WTC11 (cell line): ENCODE measurements at places on chromosomes 5 and 9. TPM values are rescaled to one million over a fixed set of nuclear protein-coding genes. Genes with fewer than 3 reads are reported as not detected.

DNA sequence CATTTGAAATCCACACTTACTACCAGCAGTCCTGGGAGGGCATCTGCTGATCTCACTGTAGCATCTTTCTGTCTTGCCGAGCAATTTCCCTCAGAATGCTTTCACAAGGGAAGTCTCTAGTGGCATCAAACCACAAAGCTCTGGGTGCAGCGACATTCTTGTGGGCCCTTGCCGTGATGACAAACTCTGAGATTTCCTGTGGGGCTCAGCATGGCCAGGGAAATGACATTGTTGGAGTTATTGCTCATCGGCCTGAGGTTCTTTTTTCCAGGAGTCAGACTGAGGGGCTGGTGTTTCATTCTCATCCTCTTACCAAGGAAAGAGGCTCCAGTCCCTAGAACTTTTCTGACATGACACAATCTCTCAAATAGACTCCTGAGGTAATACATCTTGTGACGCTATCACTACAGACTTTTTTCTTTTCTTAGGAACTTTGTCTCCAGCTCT, 51.4 kb downstream of the PFDN1 start:
- DNase-seq, result no peak

The TCERG1 gene
- total RNA-seq, result 98.2 to 117 TPM (median 107 TPM) in 3 replicates

- no peak for DNase-seq
These were observed 4.2 kb upstream of the ZNF366 start for GRCh38 chr5:72511366-72511765.

GRCh38 chr5:164332349-164333196, 827.2 kb downstream of the MAT2B start:
- DNase-seq, result no peak

The ZNF367 gene
- 6.3 to 7.5 TPM (median 7.4 TPM) in 3 replicates for total RNA-seq

- no peak for DNase-seq
These were observed 239.4 kb downstream of the LURAP1L start for GRCh38 chr9:13013991-13014883.

The RGS7BP gene
- 1.7 to 5.1 TPM (median 3.4 TPM) in 3 replicates for total RNA-seq

The ST8SIA4 gene
- total RNA-seq, result 0.76 to 1.3 TPM (median 0.96 TPM) in 3 replicates

The ZDHHC11 gene
- total RNA-seq, result 21.4 to 37.5 TPM (median 37.3 TPM) in 3 replicates

- DNase-seq, result no peak
These were observed 627.1 kb upstream of the WWC1 start for GRCh38 chr5:167664222-167664804.

- no peak for DNase-seq
These were observed 254.0 kb upstream of the GAS1 start for GRCh38 chr9:87201351-87201751.

DNA sequence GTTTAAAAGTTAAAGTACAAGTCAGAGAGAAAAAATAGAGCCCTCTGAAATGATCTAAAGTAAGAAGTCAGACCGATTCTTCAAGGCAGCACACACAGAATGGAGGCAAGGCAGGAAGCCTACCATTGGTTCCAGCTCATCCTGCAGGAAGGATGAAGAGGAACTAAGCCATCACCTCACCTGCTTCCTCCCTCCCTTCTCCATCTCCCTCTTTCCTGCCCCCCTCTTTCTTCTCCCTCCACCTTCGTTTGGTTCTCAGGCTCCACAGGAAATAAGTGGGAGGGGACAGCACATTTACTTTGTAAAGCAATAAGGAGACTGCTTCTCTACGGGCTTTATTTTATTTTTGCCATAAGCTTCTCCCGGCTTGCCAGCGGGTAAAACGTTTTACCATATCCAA, 213.4 kb downstream of the TRIM32 start:
- no peak for DNase-seq

- DNase-seq, result no peak
These were observed 100.4 kb downstream of the KLHL3 start for GRCh38 chr5:137635521-137635921.

DNA sequence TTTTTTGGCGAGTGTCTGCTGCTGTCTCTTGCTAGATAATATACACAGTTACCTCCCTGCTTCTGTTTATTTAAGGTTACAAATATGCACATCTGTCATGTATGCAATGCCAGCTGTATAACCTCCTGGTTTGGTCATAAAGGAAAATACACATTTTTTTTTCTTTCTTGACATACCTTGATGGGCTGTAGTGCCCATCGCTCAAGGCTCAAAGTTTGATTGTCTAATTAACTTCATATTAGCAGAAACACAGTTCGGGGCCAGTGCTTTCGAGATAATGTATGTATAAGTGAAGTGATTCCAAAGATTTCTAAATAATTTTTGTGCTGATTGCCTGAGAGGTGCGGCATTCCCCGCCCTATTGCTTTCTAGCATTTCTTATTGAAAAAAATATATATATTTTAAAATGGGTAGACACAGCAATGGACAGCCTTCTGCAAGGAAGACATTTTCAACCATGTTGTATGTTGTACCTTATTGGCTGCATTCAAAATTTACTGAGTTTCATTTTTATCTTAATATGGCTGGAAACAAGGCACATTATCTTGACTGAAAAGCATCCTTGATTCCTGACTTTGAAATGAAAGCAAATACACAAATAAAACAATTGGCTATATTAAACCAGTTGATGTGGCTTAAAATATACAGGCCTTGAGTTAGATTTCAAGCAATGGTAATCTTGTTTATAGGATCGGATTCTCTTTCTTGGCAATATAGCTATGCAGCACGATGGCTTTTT, 206.2 kb downstream of the MEF2C start:
- DNase-seq, result no peak

DNA sequence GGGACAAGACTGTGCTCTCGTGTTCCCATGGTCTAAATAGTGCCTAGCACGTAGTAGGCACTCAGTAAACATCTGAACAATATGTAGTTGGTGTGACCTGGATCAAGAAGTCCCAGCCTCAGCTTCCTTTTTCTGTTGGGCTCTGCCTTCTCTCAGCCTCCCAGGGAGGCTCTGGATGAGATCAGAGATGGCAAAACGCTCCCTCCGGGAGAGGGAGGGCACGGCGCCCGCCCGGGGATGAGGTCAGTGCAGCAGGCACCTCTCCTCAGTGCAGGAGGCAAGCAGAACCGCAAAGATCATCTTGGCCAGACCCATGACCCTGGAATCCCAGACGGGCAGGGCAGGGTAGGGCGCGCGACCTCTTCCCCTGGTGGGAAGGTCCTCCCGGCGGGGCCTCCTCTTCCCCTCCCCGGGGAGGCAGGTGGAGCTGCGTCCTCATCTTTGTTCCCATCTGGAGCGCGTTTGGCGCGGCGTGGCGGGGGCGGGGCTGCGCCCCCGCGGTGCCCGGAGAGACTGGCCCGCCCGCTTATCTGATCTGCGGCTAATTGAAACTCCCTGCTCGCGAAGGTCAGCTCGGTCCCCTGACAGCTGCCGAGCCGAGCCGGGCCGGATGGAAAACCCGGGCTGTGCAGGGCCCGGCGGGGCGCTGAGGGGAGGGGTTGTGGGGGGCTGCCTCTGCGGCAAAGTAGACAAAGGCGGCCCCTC, 60.9 kb downstream of the CXXC5 start:
- DNase-seq, result peak; percentile 90

- no peak for DNase-seq
These were observed 3.2 kb downstream of the RBM18 start for GRCh38 chr9:122261469-122261881.

DNA sequence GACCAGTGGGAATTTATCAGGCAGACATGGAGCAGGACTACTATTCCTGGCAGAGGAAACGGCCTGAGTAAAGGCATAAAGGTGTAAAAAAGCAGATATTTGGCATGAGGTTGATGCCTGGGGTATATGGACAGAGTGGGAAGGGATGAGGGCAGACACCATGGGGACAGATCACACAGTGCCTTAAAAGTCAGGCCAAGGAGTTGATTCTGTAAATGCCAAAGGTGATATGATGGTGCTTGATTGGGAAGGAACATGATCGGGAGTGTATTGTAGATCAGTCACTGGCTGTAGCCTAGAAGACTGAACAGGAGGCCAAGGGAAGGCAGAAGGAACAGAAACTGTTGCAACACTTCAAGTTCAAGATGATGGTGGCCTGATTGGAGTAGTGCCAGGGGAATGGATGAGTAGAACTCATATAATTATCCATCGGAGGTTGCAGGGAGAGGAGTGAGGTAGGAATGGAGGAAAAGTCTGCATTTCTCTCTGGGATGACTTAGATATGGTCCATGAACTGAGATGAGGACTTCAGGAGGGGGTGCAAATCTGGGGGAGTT, 594.3 kb upstream of the KLF4 start:
- DNase-seq, result no peak

- no peak for DNase-seq
These were observed 51.5 kb downstream of the MLLT3 start for GRCh38 chr9:20570756-20571155.

GRCh38 chr5:124902097-124902821, 155.8 kb upstream of the ZNF608 start:
- no peak for DNase-seq

The DEPDC1B gene
- 47.2 to 55.1 TPM (median 50.5 TPM) in 3 replicates for total RNA-seq

DNA sequence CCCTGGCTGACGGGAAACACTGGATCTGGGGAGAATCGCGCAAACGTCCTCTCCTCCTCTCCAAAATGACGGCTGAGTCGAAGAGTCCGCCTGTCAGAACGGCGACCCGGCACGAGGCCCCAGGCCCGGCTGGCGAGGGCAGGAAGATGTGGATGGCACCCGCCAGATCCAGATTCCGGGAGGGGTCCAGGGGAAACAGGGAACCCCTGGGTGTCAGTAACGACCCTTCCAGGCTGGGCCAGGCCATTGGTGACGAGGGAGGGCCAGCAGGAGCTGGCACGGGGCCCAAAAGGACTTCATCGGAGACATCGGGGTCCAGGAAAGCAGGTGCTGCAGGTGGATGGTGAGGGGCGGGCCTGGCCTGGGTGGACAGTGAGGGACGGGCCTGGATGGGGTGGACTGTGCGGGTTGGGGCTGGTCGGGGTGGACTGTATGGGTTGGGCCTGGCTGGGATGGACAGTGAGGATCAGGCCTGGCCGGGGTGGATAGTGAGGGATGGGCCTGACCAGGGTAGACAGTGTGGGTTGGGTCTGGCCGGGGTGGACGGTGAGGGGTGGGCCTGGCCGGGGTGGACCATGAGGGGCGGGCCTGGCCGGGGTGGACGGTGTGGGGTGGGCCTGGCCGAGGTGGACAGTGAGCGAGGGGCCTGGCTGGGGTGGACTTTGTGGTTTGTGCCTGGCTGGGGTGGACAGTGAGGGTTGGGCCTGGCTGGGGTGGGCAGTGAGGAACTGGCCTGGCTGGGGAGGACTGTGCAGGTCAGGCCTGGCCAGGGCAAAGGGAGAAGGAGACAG, 14.0 kb downstream of the SLC6A3 start:
- no peak for DNase-seq

GRCh38 chr9:79049371-79049770, 522.4 kb upstream of the TLE4 start:
- no peak for DNase-seq

The IQGAP2 gene
- 63.0 to 70.6 TPM (median 64.4 TPM) in 3 replicates for total RNA-seq

DNA sequence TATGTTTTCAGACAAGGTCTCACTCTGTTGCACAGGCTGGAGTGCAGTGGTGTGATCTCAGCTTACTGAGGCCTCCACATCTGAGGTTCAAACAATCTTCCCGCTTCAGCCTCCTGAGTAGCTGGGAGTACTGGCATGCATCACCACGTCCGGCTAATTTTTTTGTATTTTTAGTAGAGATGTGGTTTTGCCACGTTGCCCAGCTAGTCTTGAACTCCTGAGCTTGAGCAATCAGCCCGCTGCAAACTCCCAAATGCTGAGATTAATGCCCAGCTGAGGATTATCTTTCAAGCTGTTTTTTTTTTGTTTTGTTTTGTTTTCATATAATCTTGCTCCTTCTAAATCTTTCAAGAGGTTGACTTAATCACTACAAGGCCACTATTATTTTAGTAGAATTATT, 47.3 kb upstream of the SLC28A3 start:
- DNase-seq, result no peak

The CFAP90 gene
- 0.21 to 0.64 TPM (median 0.33 TPM) in 3 replicates for total RNA-seq

DNA sequence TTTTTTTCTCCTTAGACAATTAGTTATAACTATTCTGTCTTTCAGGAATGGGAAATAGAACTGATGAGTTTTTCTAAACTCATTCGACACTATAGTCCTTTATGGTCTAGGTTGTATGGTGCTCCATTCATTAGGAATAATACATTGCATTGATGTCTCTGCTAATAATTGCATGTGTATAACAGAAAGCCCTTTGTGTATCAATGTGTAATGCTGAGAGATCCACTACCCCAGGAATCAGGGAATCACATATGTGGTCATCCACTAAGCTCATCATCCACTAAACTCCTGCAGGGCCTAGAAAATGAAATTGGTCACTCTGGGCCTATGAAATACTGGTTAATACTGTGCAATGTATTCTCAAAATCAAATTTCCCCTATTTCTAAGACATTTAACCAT, 242.0 kb upstream of the CDH18 start:
- DNase-seq, result no peak

- no peak for DNase-seq
These were observed 23.5 kb downstream of the KLF9 start for GRCh38 chr9:70390933-70391341.

DNA sequence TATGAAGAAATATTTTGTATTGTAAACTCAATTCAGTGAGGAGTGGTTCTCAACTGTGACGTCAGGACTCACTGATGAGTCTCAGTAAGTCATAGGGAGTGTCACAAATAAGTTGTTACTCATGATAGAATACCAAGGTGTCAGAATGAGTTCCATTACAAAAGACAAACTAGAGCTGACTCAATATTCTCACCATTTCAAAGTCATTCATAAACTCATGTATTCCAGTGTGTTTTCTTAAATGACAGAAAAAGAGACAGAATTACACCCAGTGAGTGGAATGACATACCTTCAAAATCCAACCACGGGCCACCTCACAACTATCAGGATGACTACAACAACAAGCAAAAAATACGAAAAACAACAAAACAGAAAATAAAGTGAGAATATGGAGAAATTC, 321.5 kb downstream of the ENC1 start:
- DNase-seq, result no peak

DNA sequence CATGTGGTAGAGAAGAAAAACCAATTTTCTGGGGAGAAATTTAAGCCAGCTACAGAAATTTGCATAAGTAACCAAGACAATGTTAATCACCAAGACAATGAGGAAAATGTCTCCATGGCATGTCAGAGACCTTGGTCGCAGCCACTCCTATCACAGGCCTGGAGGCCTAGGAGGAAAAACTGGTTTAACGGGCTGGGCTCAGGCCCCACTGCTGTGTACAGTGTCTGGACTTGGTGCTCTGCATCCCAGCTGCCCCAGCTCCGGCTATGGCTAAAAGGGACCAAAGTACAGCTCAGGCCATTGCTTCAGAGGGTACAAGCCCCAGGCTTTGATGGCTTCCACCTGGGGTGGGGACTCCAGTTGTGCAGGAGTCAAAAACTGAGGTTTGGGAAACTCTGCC, 1075.1 kb upstream of the CDH18 start:
- no peak for DNase-seq

GRCh38 chr9:77435688-77436087, 212.4 kb downstream of the GNA14 start:
- DNase-seq, result no peak

The STPG3 gene
- 0.21 to 0.26 TPM in 2 of 3 replicates, not detected in the other for total RNA-seq

The LIFR gene
- 12.9 to 14.4 TPM (median 13.7 TPM) in 3 replicates for total RNA-seq
